ENCODE measurements at places on chromosomes 7 and 10. TPM values are rescaled to one million over a fixed set of nuclear protein-coding genes. Genes with fewer than 3 reads are reported as not detected.

DNA sequence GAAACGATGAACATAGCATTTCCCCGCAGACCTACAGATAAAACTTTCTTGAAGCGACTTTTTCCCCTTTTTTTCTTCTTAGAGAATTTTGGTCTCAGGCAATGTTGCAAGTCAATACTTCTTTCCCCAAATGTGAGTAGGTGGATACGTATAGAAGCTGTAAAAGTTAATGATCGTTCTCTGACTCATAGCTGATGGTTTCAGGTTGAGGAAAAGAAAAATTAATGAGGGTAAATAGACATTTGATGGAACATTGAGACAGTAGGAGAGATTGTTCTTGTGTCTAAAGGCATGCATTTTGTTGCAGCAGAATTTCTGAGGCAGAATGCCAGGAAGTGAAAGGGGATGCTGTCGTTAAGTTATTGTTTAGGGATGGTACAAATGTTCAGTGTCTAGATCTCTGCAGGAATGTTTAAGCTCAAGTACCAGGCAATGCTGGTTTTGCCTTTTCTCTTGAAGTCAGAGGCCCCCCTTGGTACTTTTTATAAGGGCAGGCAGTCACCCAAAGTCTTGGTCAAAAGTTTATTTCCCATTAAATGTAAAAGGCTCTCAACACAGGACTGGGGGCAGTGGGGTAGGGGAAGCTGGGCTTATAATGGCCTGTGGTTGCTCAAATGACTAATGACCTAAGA, 9.3 kb downstream of the TCF7L2 start:
- H3K27me3 ChIP-seq = no peaks in the 10 kb centered on the region
- H3K36me3 ChIP-seq = no peaks in the 10 kb centered on the region
- DNase-seq = no peak
- H3K4me3 ChIP-seq = no peak overlapping the region
- no peak overlapping the region for H3K27ac ChIP-seq

DNA sequence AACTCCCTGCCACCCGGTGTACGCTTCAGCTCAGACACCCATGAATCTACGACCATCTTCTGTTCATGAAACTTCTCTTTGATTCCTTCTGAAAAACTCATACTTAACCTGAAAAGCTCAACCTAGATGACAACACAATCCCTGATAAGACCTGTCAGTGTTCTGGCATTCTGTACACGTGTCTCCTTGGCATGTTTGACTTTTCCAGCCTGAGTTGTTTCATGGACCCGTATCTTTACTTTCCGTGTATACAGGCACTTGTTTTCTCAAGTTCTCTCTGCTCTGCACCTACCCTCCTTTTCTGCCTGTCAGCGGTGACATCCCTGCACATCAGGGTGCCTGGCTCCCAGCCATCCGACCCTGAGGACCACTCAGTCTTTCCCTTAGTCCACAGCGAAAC, 103.3 kb downstream of the LARP4B start:
- no peak overlapping the region for H3K27ac ChIP-seq
- no peak for DNase-seq
- no peaks in the 10 kb centered on the region for H3K27me3 ChIP-seq
- peaks cover 20% of the 10 kb centered on the region for H3K36me3 ChIP-seq
- H3K4me1 ChIP-seq = no peaks in the 10 kb centered on the region

Gene ZNF12
- total RNA-seq = 13.4 TPM

DNA sequence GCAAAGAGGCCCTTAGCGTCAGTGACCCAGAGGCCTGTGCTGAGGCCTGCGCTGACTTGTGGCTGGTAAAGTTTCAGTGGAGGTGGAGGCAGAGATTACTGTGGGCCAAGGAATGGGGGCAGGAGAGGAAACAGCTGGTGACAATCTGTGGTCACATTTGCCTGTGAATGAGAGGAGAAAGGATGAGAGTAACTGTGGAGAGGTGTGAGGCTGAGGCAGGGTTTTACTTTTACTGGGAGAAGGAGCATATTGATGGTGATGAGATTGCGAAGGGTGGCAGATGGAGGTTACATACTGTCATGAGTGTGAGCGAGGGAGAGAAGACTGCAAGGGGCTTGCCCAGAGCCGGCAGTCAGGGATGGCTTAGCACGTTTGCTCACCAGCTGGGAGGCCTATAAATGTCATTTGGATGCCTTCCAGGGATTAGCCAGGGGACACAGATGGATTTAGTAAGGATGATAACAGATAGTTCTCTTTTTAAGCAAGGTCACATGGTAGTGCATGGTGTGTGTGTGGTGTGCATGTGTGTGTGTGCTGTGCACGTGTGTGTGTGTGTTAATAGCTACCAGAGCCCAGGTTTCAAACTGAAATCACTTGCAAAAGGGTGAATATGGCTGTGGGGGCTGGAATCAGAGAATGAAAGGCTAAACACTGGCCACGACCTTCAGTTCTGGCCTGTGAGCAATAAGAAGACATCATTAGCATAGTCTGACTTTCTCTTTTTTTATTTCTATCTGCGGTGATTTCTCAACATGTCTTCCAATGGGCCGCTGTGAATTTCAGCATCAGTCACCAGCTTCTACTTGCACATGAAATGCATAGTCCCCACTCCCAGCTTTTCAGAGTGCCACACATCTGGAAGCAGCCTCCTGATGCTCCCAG, 291.5 kb upstream of the ZNF32 start:
- H3K4me1 ChIP-seq = no peaks in the 10 kb centered on the region
- DNase-seq = no peak
- H3K27ac ChIP-seq = no peak overlapping the region
- no peaks in the 10 kb centered on the region for H3K27me3 ChIP-seq
- no peak overlapping the region for H3K4me3 ChIP-seq

Gene AP4M1
- 20.5 TPM for total RNA-seq

Measured in endothelial cell of umbilical vein (primary cell).